ENCODE measurements at places on chromosomes 5 and 9.
A peak's percentile ranks its signal among the peaks of the same experiment; 100 is the strongest.

DNA sequence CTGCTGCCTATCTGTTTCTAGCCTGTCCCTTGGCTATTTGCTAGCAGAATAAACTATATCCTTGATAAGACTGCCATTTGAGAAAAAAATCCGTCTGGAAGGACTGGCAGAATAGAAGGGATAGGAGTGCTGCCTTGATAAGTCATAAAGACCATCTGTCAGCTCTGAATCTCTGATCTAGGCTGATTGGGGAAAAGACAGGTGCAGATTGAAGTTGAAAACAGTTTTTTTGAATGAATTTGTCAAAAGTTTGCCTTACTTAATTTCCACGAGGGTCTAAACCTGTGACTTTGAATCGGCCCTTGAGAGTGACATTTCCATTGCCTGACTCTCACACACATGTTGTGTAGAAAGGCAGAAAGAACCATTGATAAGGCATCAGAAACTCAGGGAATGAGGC is 218.6 kb downstream of the MAN2A1 start:
- DNase-seq: no peak

DNA sequence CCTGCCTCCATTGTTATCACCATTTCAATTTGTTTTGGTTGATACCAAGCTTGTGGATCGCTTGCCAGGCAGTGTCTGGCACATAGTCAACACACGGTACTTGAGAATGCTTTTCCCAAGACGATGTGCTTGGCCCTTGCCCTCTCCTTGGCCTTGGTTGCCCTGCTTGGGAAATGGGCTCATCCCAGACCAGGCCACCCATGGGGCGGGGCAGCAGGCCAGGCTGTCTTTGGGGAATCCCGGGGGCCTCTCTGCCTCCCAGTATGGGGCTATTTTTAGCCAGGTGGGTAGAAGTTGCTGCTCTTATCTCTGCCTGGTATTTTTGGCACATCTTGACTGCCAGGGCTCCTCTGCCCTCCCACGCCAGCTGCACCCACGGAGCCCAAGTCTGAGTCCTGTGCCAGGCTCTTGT is 49.9 kb downstream of the LMX1B start:
- DNase-seq: no peak

DNA sequence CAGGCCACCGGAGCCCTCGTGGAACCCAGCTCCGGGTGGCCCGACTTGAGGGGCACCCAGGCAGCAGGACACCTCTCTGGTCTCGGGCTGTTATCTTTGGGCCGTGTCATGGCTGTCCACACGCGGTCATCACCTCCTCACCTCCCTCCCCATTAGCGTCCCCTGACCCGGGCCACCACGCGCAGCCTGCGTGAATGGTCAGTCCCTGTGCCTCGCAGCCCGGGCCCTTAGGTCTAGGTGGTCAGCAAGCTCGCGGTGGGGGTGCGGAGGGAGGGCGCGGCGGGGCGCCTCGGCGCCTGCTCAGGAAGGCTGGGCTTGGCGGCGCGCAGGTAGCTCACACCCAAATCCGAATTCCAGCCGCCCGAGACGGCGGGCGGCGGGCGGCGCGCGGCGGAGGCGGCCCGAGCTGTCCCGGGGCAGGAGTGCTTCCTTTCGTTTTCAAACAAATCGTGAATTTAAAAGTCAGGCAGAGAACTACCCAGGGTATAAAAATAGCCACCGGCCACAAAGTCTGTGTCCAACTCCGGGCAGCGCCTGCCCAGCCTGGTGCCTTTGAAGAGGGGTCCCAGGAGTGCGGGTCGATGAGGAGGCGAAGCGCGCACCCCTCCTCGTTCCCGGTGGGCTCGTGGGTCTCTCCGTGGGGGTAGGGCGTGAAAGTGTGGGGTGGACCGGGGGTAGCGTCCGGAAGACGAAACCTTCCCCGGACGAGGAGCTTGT is 1.0 kb upstream of the RXRA start:
- peak; percentile 58 for DNase-seq

DNA sequence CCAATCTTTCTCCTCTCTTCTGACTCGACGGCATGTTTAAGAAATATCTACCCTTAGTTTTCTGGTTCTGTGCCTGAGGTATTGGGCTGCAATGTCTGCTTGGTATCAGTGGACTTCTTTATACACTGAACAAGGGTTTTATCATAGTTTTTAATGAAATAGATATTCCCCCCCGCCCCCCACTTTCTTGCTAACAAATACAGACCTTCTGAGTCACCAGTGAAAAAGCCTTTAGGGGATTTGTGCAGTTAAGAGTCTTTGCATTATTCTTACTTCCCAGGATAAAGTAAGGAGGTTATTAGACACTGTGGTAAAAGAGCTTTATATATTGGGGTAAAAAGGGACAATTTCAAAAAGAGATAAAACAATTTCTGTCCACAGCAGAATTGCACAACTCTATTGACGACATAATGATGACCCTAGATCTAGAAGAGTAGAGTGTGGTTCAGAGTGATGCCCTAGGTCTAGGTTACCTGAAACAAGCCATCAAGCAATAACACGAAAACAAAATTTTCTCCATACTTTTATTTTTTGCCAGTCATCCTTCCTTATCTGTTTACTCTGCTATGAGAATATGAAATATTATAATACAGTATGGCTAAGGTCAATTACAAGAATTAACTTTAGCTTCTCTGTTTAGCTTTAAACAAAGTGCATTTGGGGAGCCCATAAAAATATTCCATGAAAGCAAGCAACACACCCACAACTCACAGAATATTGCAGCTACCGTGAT is 110.7 kb downstream of the PLK2 start:
- DNase-seq: no peak

- DNase-seq: no peak
Measured at GRCh38 chr5:133891390-133891789, 77.0 kb downstream of the C5orf15 start.

DNA sequence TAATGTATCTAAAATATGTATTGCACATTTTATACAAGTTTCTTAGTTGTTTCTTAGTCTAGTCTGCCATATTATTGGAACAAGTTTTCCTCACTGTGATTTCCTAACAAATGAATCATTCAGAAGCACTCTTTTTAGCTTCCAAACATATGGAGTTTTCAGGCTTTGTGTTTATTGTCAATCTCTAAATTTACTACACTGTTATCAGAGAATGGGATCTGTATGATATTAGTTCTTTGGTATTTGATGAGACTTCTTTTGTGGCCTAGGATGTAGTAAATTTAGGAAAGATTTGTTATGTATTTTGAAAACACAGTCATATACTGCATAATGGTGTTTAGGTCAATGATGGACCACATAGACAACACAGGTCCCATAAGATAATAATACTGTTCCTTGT is 25.7 kb downstream of the SREK1IP1 start:
- DNase-seq: no peak

DNA sequence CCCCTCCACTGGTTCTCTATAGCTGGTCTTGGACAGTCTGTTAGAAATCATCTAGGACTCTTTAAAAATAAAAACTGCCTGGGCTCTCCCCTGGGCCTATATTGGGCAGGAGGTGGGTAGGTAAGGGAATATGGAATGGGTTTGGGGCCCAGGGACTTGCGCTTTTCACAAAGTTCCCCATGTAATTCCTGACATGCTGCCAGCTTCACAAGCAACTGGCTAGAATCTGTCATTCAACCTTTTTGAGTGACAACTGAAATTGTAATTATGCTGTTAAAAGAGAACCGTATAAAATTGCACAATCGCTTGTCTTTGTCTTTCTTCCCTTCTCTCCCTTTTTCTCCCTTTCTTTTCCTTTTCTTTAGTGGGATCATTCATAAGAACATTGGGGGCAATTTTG is 603.1 kb downstream of the EBF1 start:
- DNase-seq: no peak

DNA sequence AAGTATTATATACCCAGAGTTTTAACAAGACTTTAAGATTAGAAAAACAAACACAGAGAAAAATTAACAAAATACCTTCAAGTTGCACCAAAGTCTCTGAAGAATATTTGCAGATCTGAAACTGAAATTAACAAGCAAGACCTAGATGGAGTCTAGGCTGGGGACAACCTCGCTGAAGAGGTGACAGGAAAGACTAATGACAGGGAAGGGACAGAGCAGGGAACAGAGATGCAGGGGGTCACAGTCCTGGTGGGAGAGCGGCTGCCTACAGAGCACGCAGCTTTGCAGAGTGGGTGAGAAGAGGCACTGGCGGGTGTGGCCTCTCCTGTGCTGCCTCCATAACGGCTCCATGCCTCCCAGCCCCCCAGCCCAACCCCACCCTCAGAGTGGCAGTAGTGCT is 13.5 kb downstream of the RETREG1 start:
- DNase-seq: no peak

DNA sequence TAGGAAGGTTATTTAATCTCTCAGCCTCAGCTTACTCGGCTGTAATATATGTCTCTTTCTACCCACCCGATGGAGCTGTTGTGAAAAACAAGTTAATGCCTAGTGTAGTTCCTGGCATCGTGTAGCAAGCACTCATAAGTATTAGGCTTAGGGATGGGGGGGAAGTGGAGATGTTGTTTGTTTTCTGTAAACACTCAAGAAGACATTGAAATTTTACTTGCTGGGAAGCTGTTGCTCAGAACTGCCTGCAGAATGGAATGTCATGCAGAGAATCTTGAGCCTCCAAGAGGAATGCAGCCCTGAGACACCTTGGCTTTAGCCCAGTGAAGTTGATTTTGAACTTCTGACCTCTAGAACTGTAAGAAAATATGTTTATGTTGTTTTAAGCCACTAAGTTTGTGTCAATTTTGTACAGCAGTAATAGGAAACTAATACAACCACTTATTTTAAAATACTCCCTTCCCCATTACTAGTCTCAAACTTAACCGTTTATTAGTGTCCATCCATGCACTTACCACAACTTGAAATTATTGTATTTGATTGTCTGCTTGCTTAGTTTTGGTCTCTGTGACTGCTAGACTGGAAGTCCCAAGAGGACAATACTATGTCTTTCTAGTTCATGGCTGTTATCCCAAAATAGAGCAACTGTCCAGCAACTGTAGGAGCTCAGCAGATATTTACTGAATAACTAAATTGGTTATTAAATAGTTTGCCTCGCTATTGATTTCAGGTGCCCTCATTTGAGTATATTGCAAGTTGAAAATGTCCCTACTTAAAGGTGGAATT is 53.8 kb downstream of the MFAP3 start:
- no peak for DNase-seq

GRCh38 chr9:92328225-92328624 is 2.5 kb downstream of the CENPP start:
- no peak for DNase-seq

DNA sequence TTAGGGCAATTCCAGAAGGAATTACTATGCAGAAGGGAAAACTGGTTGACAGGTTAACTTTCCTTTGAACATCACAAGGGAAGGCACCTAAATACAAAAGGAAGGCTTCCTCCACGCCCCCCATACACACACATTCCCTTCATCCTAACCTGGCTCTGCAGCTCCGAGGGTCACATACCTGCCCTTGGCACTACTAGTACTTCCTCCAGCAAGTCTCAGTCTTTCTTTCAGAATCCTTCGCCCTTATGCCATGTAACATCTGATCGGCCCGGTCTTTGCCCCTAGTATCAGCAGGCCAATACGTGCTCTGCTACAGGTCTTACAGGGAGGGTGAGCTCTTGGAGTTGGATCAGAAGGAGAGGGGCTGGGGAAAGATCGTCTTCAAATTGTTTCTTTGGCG is 1.6 kb upstream of the MARCHF6 start:
- no peak for DNase-seq

DNA sequence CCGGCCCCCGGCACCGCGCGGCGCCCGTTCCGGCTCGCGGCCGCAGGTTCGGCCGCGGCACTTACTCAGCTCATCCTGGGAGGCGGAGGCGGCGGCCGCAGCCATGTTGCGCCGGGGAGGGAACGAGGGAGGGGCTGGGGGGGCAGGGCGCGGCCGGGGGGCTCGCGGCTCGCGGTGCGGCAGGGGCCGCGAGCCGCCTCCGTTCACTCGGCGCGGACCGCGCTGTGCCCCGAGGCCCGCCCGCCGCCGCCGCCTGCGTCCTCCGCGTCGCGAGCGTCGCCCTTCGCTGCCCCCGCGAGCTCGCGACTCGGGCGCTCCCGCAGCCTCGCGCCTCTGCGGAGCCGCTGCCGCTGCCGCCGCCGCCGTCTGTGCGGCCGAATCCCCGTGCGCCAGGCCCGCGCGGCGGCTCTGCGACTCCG is 735 bp downstream of the ECPAS start:
- no peak for DNase-seq

- DNase-seq: no peak
Measured at GRCh38 chr5:57764479-57765089, 282.0 kb upstream of the ACTBL2 start.

Data from suppressor macrophage treated with lipopolysaccharide for 4 hours (primary cell).